ENCODE measurements at places on chromosomes 5 and 9.

DNA sequence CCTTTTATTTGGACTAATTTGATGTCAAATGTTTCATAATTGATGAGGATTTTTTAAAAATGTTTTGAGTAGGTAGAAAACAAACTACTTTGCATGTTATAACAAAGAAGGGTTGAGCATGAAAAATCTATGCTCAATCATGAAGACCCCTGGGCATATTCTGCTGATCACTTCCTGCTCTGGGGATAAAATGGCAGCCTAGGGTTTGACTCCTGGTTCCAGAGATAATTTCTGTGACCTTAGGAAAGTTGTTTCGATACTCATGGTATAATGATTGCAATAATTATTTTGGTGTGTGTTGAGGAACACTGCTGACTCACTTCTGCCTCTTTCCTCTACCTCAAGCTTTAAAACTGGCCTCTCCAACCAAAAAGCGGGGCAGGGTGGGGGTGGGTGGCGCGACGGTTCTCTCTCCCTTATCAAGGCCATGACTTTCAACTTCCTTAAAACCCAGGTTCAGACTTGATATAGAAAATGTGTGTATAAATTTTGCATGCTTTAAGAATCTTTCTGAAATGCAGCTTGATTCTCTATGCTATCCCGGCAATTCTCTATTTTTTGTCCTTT, 6.0 kb upstream of the PIP5K1B start:
- DNase-seq = no peak

GRCh38 chr5:150064681-150065220, 21.6 kb downstream of the CSF1R start:
- no peak for DNase-seq

- no peak for DNase-seq
Observed at GRCh38 chr5:106140101-106140500, 1530.6 kb downstream of the EFNA5 start.

DNA sequence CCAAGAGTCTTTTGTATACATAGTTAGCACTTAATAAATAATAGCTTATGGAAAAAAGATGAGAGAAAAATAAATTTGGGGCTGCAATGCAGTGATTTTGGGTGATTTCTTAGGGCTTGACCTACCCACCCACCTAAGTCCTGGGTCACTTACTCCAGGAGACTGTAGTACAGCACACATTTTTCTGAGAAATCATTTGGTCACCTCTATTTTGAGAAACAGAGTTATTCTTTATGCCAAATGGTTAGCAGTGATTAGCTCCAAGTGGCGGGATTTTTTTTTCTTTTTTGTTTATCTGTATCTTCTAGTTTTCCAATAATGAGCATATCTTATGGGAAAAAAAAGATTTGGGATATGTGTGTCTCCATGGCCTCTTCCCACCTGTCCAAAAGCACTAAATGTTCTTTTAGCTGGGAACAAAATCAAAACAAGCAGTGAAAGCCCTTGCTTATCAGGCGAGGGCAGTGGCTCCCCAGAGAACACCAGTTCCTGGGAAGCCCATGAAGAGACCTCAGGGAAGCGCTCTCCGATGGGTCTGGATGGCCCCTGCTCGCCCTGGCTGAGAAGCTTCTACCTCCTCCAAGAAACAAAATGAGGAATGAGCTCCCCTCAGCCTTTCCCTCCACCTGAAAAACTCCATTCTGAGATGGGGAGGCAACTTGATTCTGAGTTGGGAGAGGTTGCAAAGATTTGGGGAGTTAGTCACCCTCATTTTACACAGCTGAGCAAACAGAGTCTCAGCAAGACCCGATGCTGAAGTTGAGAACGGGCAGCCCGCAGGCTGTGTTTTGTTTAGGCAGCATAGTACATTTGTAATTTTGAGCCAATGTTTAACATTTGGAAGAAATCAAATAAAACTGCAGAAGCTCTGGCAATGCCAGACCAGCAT, 69.9 kb downstream of the CYFIP2 start:
- no peak for DNase-seq

DNA sequence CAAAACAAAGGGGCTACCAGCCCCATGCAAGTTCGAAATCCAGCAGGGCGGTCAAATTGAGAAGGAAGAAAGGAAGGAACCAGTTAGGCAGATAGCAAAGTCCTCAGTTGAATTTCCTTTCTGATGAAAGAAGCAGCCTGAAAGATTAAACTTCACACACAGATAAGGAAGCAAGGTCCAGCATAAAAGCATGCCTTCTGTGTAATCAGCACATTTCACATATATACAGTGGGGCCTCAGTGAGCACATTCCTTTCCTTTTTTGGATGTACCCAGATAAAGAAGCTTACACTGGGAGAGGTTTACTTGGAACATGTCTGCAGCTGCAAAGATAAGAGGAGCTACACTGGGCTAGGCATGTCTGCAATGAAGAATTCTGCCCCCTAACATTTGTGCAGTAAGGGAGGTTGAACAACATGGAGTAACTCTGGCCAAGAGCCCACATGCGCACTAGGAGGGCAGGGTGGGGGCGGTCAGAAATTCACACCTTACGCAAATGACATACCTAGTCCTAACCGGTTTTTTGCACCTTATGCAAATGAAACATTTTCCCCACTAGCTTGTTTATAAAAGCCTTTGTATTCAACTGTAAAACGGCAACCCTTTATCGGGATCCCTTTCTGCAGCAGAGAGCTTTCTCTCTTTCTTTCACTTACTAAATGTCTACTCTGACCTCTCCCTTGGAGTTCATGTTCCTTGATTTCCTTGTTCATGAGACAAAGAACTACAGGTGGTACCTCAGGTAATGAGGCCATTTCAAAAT, 149.7 kb upstream of the FBXL17 start:
- no peak for DNase-seq

DNA sequence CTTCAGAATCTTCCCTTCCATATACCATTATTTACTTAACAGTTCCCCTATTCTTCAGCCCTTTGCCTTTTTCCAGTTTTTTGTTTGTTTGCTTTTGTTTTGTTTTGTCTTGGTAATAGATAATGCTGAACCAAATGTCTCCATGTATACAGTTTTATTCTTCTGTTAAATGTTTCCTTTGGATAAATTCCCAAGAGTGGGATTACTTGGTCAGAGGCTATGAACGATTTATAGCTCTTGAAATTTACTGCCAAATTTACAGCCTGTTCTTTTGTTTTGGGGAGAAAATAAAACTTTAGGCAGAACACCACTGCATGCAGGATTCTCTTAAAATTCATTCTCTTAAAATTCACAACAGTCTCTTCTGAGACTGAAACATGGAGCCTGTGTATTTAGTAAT, 38.6 kb downstream of the NR4A3 start:
- no peak for DNase-seq

GRCh38 chr9:18861609-18862544, 171.1 kb downstream of the SAXO1 start:
- DNase-seq = no peak

DNA sequence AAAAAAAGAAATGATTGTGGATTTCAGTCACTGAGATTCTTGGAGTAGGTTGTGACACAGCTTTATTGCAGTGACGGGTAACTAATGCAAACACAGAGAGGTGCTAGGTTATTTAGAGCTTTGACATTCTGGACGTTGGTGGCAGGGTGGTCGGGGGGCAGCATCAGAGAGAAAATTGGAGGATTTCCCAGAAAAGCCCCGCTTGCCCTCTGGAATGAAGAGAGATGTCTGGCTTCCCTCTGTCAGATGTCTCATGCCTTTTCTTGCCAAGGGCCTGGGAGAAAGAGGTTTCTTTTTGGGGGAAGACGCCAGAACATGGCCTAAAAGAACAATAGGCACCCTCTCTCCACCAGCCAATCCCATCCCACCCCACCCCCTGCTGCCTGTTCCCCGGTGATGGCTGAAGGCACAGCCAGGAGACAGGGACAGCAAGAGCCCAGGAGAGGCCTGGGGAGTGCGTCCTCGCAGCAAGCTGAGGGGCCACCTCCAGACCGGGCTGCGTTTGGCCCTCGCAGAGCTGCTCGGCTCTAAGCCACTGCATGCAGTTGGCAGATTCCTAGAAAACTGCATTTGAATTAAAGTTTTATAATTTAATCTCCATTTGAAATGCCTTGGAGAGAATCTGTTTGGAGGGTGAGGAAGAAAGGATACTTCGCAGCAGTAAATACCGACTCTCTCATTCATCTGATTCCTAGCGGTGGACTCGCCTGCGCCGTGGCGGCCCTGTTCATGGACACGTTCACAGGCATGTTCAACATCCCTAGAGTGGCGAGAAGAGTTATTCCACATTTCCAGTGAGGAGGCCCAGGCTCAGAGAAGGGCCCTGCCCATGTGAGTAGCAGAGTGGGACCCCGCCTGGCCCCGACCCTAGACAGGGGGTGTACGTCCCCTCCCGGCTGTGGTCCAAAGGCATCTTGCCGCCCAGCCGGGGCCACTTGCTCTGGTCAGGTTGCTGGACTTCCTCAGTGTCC, 55.7 kb downstream of the TSPAN17 start:
- DNase-seq = no peak

Data from Jurkat, Clone E6-1 (cell line).